ENCODE measurements at places on chromosomes 7 and 10. TPM values are rescaled to one million over a fixed set of nuclear protein-coding genes. Genes with fewer than 3 reads are reported as not detected.

- no peak for DNase-seq
Observed at GRCh38 chr10:34252111-34252510, 563.0 kb downstream of the PARD3 start.

DNA sequence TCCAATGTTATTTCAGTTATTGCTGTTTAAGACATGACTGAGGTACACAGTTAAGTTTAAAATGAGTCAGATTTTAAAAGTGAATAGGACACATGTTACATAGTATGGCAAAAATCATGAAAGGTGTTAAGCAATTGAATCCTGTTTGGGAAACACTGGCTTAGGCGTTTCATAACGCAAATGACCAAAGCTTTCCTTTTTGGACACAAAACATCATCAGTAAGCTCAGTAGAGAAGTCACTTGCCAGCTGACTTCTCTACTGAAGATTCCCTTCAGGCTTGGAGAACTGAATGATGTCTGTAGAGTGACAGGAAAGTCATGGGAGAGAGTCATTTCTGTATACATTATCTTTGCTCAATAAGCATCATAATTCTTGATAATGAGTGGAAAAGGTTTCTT, 64.4 kb upstream of the RSBN1L start:
- DNase-seq, result no peak

DNA sequence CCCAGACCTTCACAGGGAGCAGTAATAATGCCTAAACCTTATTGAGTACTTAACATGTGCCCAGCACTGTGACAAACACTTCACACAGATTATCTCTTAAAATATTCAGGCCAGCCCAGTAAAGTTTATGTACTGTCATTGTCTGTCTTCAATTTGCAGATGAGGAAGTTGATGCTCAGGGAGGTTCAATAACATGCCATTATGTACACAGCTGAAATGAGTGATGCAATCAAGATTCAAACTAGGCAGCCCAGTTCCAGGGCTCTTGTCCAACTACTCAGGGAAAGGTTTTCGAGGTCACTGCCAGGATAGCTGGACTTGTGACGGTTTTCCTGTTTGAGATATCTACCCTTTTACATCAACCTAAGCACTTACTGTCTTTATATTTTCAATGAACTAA, 56.1 kb downstream of the AUTS2 start:
- DNase-seq, result no peak

- no peak for DNase-seq
Observed at GRCh38 chr10:12019283-12019971, 23.2 kb downstream of the UPF2 start.

- DNase-seq, result no peak
Observed at GRCh38 chr7:13032084-13032483, 344.7 kb downstream of the ARL4A start.

- no peak for DNase-seq
Observed at GRCh38 chr10:78203915-78204818, 170.5 kb downstream of the RPS24 start.

GRCh38 chr10:43653746-43654145, 5.1 kb upstream of the ZNF32 start:
- DNase-seq, result no peak

Gene GHRHR
- not detected for total RNA-seq

Gene PHKG1
- 10.1 TPM for total RNA-seq

DNA sequence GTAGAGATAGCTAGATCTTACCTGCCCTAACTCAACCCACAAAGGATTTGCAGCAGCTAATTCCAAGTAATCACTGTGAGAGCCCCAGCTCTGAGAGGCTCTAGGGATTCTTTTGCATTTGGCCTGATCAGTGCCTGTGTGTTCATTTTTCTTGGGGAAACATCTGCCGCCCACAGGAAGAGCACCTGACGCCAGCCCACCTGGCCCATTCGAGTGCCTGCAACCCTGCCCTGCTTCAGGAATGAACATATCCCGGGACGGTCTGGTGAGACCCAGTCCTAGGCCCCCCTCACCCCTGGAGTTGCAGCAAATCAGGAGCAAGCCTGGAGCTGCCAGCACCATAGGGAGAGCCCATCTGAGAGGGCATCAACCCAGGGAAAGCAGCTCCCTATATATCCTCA, 38.8 kb downstream of the GSDME start:
- no peak for DNase-seq

Gene NRCAM
- total RNA-seq, result not detected

DNA sequence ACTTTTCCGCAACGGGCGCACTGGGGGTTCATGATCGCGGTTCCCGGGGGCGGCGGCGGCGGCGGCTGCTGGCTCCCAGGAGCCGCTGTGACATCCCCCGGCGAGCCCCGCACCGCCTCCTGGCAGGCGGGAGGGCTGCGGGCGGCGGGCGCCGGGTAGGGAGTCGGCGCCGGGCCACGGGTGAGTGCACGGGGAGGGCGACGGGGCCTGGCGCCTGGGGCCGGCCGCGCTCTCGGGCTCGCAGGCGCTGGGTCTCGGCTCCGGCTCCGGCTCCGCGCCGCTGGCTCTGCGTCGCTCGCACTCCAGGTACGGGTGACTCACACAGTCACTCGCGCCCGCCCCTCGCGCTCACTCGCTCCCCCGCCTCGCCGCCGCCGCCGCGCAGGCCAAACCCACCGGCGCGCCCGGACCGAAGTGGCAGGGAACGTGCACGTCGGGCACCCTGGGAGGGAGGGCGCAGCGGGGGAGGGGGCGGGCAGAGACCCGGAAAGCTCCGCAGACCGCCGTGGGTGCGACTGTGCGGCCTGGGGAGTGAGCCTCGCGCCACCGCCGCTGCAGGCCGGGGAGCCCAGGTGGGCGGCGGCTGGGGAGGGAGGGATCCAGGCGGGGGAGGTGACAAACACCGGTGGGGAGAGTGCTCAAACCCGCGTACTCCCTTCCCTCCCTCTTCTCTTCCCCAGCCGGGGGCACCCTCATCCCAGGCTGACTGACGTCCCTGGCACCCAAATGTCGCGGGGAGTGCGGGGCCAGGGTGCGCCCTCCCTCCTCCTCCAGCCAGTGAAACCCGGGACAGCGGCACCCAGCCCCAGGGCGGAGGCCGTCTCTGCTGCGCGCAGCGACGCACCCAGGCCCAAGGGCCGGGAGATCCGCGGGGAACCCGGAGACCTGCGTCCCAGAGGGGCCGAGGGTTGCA, 276.9 kb upstream of the NEBL start:
- no peak for DNase-seq

DNA sequence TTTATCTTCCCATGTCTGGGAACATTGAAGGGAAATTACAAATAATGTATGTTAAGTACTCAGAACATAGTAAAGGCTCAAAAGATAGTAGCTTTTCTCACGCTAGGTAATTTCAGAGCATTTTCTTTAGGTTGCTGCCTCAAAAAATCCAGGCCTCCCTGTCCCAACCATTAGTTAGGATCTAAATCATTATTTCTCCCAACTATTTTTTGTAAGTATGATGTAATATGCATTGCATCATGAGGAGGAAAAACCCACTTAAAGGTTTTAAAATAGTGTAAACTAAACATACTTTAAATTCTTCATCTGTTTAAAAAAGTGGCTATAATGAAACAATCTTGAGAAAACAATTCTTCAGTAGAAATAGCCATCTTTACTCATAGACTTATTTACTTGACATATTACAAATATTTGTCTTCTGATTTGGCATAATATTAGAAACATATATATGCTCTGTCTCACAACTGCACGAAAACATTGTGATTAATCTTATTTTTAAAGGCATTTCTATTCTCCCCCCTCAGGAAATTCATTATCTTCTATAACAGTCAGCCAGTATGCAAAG, 329.3 kb downstream of the ELMO1 start:
- no peak for DNase-seq

DNA sequence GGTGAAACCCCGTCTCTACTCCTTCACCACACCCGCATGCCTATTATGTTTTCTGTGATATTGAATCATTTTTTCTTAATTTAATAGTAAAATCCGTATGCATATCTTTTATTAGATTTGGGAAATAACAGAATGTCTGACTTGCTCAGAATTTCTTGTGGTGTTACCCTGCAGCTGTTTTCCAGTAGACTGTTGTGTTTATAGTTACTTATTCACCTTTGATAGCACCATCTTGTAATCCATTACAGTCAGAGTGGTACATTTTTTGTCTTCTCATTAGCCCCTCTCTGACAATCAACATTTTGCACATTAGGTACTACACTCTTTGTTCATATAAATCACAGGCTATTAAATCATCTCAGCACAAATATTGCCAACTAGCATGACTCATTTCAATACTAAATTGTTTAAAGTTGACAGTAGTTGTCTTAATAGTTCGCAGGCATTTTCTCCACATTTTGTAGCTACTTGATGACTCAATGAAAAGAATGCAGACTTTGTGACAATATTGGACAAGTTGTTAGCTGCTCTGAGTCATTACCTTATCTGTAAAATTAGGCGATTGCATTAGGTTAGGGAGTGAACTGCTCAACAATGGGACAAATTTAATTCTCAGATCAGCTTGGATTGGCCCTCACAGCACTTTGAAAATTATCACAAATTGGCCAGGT, 17.8 kb upstream of the SLC16A12 start:
- no peak for DNase-seq

Gene GPC2
- total RNA-seq, result 8.5 TPM

- DNase-seq, result no peak
Observed at GRCh38 chr7:39609113-39609934, 14.0 kb upstream of the RALA start.

- DNase-seq, result no peak
Observed at GRCh38 chr10:100370714-100371481, 23.9 kb downstream of the SCD start.

Gene PNLIPRP2
- not detected for total RNA-seq

DNA sequence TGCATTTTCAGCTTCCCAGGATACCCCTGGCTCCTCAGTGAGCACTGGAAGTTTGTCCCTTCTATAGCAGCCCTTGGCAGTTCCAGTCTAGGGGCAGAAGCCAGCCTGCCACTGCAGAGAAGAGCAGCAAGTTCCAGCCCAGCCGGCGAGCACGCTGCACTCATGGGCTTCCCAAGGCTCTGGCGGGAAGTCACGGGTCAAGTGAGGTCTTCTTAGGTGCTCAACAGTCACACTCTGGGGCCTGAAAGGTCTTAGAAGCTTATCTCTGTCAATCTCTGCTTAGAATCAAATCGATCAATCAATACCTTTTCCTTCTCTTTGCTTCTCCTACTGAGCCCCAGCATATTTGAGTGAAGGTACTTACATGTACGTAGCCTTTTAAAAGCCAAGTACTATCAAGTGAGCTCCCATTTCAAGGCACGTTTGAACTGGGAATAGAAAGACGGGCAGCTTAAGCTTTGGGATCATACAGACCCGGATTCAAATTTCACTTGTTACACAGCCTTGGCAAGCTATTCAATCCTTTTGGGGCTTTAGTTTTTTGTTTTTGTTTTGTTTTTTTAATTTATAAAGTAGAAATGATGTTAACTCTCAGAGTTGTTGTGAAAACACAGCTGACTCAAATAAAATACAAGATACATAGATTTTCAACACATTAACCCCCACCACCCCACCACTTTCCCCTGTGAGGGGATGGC, 152.6 kb upstream of the KLF14 start:
- no peak for DNase-seq

Gene ELOVL3
- total RNA-seq, result not detected

- DNase-seq, result no peak
Observed at GRCh38 chr7:41197769-41198168, 505.1 kb downstream of the INHBA start.

- no peak for DNase-seq
Observed at GRCh38 chr10:2335626-2336025, 598.3 kb upstream of the ADARB2 start.

DNA sequence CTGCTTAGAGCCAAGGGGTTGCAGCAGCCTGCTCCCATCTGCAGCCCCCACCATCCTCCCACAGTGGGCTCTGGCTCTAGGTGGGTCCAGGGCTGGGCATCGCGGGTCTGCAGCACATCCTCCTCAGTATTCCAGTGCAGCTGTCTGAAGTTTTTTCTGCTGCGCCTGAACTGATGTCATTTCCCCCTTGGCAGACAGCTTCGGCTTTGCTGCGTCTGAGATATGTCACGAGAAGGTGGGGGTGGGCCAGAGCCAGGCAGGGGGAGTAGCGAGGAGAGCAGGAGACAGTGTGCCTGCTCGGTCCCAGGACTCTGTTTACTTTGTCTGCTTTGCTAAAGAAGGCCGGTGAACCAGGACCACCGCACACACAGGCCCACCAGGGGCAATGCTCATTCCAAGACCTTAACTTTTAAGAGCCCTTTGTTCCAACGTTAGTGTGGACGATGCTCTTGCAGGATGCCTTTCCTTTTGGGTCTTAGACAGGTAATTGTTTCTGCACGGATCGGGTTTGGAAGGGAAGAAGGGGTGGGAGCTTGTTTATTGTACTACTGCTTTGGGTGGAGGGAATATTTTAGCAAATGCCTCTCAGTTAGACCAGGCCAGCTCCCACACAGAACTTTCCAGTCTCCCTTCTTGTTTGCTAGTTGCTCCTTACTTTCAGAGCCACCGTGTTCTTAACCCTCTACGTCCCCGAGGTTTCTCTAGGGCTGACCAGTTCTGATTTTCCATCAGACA, 32.4 kb downstream of the WBP1L start:
- no peak for DNase-seq

Gene NKX2-3
- total RNA-seq, result not detected

- DNase-seq, result no peak
Observed at GRCh38 chr10:58513188-58514110, 777 bp downstream of the BICC1 start.

Gene NUTM2D
- total RNA-seq, result 1.6 TPM

DNA sequence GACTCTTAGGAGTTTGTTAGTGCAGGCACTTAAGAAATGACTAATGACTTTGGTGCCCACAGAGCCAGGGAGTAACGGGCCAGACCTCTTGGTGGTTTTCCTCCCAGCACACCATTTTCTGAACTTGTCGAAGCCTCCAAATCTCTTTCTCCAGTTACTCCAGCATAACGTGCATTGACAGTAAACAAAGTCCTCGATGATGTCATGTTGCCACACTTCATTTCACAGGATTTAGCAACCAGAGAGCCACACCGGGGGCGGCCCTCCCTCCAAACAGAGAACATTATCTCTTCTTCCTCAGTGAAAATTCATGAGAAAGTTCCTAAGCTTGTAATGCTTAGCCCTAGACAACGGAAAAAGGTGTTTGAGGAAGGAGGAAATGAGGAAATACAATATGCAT, 4.0 kb upstream of the SVOPL start:
- no peak for DNase-seq

DNA sequence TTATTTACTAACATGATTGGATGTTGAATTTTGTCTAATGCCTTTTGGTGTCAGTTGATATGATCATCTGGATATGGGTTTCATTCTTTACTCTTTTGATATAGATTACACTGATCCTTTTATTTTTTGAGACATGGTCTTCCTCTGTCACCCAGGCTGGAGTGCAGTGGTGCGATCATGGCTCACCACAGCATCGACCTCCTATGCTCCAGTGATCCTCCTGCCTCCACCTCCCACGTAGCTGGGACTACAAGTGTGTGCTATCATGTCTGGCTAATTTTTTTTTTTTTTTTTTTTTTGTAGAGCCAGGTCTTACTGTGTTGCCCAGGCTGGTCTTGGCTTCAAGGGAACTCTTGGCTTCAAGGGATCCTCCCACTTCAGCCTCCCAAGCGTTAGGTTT, 27.1 kb downstream of the BMS1 start:
- no peak for DNase-seq

Gene TMEM213
- total RNA-seq, result not detected

GRCh38 chr10:36819781-36820180, 305.6 kb upstream of the ANKRD30A start:
- DNase-seq, result no peak

Data from T-helper 17 cell (primary cell).